ENCODE measurements at places on chromosomes 6 and 20.
A peak's percentile ranks its signal among the peaks of the same experiment; 100 is the strongest.

GRCh38 chr6:21049148-21049547 lies 514.9 kb downstream of the CDKAL1 start:
- no peak for DNase-seq

GRCh38 chr6:51513891-51514747 lies 573.3 kb downstream of the PKHD1 start:
- DNase-seq, result no peak

GRCh38 chr20:21353236-21353635 lies 44.1 kb downstream of the NKX2-4 start:
- no peak for DNase-seq

DNA sequence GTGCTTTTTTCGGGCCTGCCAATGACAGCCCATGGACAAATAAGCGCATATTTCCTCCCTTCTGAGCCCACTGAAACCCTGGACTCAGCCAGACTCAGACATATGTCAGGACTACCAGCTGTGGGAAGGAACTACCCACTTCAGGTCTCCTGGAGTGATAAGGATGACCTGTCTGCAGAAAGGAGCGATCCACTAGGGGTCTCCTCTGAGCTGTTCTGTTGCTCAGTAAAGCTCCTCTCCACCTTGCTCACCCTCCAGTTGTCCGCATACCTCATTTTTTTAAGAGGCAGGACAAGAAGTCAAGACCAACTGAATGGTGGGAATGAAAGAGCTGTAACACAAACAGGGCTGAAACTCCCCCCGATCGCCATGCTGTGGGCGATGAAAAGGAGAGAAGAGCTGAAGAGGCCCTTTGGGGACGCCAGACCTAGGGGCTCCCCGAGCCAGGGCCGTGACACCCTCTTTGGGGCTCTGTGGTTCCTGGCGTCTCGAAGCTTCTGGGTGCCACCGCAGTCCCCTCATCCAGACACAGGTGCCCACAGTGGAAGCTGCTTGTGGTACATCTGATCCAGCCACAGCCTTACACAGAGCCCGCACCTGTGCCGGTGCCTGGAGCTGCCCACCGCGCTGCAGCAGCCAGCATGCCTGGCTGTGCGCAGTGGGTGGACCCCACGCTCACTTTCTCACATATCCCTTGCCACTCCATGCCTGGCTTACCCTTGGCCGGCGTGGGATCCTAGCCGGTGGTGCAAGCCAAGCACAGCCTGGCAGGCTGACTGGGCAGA lies 68.8 kb downstream of the EYS start:
- no peak for DNase-seq

DNA sequence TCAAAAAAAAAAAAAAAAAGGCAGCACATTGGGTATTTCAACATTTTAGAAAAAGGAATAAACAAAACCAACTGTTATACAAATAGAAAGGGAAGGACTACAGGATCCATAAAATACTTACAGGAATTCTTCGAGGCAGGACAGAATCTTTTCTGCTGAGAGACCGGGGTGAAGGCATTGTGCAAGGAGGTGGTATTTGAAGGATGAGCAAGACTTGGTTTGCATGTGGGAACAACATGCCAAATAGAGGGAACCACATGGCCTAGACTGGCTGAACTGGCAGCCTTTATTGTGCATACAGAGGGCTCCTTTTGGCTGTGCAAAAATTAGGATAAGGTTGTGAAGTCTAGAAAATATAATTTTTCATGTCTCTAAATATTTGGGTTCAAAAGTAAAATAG lies 62.9 kb downstream of the SCAND1 start:
- no peak for DNase-seq

GRCh38 chr6:89581689-89582088 lies 56.9 kb downstream of the LYRM2 start:
- no peak for DNase-seq

DNA sequence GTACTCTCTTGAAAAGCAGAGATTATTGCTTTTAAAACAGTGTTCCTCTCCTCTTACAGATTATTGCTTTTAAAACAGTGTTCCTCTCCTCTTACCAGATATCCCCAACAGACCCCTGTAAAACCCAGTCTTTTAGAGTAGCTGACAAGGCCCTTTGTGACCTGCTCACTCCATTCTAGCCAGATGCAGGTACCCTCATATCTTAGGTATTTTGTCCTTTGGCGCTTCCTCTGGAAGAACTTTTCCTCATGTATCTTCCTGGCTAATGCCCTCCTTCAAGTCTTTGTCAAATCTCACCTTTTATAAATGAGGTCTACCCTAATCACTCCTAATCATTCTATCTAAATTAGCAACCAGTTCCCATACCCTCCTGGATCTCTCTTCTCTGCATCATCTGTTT lies 536.0 kb downstream of the BTBD3 start:
- no peak for DNase-seq

DNA sequence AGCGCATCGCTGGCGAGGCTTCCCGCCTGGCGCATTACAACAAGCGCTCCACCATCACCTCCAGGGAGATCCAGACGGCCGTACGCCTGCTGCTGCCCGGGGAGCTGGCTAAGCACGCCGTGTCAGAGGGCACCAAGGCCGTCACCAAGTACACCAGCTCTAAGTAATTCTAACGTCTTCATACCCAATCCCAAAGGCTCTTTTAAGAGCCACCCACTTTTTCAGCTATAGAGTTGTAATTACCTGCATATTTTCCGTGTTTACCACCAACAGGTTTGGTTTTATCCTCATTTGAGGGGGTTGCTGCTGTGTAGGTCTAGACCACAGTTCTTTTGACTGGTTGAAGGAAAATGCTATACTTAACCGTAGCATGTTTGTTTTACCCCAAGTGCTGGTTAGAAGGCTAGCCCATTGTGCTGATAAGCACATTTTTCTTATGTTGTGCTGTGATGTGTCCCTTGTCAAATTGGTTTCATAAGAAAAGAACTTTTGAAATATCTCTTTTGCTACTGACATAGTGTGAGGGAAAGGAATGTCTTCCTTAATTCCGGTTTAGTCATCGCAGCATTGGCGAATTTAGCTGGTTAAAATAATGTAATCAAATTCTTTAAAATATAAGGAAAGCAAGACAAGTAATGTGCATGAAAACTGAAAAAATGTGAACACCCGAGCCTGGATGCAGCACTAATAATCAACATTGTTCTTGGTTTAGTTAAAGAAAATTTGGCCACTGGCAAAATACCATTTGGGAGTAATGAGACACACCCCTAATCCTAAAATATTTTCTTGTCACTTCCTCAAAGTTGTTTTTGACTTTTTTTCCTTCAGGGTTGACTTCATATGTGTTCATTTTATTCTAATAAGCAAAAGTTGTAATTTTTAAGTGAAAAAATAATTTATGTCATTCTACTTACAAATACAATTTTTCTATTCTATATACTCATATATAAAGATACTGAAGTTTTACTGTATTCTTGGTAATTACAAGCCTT lies 112.8 kb downstream of the HFE start:
- no peak for DNase-seq

- no peak for DNase-seq
Measured at GRCh38 chr20:34954904-34955230, 739 bp downstream of the GSS start.

- DNase-seq, result no peak
Measured at GRCh38 chr6:46502486-46503119, 11.4 kb upstream of the RCAN2 start.

DNA sequence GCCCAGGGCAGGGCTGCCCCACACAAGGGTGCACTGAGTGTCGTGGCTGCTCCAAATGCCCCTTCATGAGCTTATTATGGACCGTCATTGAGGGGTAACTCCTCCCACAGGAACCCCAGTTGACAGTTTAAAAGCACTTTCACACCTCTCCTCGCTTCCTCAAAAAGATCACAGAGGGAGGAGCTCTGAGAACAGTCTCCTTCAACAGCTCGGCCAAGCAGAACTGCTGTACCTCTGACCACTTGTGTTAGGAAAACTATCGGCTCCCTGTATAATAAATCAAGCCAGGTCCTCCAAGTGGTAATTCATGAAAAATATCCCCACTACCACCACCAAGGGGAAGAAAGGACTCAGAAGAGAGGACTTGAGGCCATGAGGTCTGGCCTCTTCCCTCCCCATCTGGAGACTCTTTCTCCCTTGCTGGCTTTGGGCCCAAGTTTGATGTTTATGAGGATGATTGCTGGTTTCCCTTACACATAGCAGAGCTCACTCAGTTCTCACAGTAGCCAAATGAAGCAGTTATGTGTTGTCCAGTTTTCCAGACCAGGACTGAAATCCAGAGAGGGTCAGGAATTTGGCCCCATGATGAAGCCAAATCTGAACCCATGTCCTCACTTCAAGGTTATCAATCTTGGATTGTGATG lies 8.7 kb downstream of the SNX21 start:
- DNase-seq, result no peak

DNA sequence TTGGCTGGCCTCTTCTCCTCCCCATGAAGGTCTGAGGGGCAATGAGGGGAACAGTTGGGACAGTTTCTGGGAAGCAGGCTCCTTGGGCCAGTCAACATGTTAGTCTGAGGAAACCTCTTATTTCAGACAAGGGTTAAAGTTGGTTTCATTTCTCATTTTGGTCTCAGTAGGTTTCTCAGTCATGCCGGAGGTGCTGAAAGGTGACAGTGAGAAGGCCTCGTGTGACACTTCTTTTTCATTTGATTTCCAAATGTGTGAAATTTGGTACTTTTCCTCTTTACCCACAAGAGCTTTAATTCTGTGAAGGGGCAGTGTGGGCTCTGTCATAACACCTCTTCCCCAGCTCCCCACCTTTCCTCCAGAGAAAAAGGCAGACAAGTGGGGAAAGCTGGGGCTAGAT lies 7.5 kb upstream of the GLP1R start:
- DNase-seq, result no peak

GRCh38 chr20:40265825-40266533 lies 423.1 kb downstream of the MAFB start:
- no peak for DNase-seq

GRCh38 chr20:37161830-37162549 lies 17.1 kb upstream of the RPN2 start:
- peak; percentile 8 for DNase-seq

- DNase-seq, result no peak
Measured at GRCh38 chr6:80233262-80233661, 126.8 kb downstream of the BCKDHB start.

- no peak for DNase-seq
Measured at GRCh38 chr6:70839286-70840266, 117.3 kb downstream of the B3GAT2 start.

DNA sequence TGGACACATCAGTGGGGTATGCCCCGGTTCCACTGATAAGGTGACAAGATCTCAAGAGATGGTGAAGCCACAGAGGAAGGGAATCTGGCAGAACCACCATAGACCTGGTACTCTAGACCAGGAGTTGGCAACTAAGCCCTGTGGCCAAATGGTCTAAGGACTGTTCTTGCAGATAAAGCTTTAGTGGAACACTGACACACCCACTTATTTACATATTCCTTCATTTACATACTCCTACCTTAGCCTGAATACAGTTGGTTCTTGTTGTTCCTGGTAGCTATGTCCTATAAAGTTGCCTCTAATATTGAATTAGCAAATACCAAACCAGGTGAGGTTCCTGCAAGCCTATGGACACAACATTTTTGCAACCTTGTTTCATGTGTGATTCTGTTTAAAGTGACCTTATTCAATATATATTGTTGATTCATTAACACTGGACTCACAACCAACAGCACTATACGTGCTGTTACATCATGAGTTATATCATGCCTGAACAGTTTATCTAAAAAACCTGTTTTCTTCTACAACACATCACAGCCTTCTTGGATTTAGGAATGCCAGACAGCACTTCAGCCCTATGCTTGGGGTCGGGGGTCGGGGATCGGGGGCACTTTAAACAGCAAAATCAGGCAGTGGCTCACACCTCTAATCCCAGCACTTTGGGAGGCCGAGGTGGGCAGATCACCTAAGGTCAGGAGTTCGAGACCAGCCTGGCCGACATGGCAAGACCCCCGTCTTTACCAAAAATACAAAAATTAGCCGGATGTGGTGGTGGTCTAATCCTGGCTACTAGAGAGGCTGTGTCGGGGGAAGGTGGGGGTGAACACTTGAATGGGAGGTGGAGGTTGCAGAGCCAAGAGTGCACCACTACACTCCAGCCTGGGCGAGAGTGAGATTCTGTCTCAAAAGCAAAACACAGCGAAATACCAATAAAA lies 2.5 kb downstream of the CCDC167 start:
- DNase-seq, result no peak

GRCh38 chr20:21047981-21048380 lies 58.2 kb downstream of the LINC00237 start:
- DNase-seq, result no peak
